Endothelial cell of coronary artery (primary cell): ENCODE measurements at places on chromosomes 3 and 15. TPM values are rescaled to one million over a fixed set of nuclear protein-coding genes. Genes with fewer than 3 reads are reported as not detected.

GALK2 gene
- total RNA-seq = 43.7 and 53.8 TPM in 2 replicates

ZMYND10 gene
- total RNA-seq = 0.36 and 0.38 TPM in 2 replicates

CNTN6 gene
- not detected in 2 replicates for total RNA-seq

NANOGP8 gene
- total RNA-seq = not detected in 2 replicates

CRABP1 gene
- not detected in 2 replicates for total RNA-seq

XIRP1 gene
- total RNA-seq = not detected in 2 replicates

GP5 gene
- 0.09 TPM in 1 of 2 replicates, not detected in the other for total RNA-seq

RYK gene
- 70.9 and 95.1 TPM in 2 replicates for total RNA-seq

SLC28A1 gene
- total RNA-seq = not detected in 2 replicates

LTF gene
- total RNA-seq = 0.09 TPM in 1 of 2 replicates, not detected in the other

PRSS50 gene
- total RNA-seq = not detected in 2 replicates

SCN11A gene
- total RNA-seq = 0.09 TPM in 1 of 2 replicates, not detected in the other

CHST14 gene
- total RNA-seq = 7.3 and 8.7 TPM in 2 replicates

NR2F2 gene
- total RNA-seq = 9.4 and 13.7 TPM in 2 replicates

CASR gene
- total RNA-seq = not detected in 2 replicates

MUSTN1 gene
- total RNA-seq = not detected in 2 replicates

SLC9A9 gene
- total RNA-seq = 0.56 and 1.8 TPM in 2 replicates

CHST13 gene
- total RNA-seq = not detected in 2 replicates

GTF2A2 gene
- 22.5 and 25.5 TPM in 2 replicates for total RNA-seq

ZBTB47 gene
- total RNA-seq = 16.2 and 28.0 TPM in 2 replicates

APOD gene
- total RNA-seq = 2.2 and 7.8 TPM in 2 replicates

TMF1 gene
- total RNA-seq = 27.5 and 32.5 TPM in 2 replicates

POLG gene
- 75.5 and 111 TPM in 2 replicates for total RNA-seq

CPNE9 gene
- total RNA-seq = not detected in 2 replicates

CTDSPL2 gene
- 74.3 and 82.2 TPM in 2 replicates for total RNA-seq

SLC24A5 gene
- total RNA-seq = not detected in 2 replicates

MAP6D1 gene
- 0.75 and 1.2 TPM in 2 replicates for total RNA-seq

LIPC gene
- total RNA-seq = 0.09 TPM in 1 of 2 replicates, not detected in the other

SLC15A2 gene
- total RNA-seq = 0.09 and 0.75 TPM in 2 replicates

LRRC2 gene
- under 0.01 and 0.09 TPM in 2 replicates for total RNA-seq

LIPH gene
- under 0.01 and 2.5 TPM in 2 replicates for total RNA-seq

RARB gene
- total RNA-seq = 28.0 and 51.6 TPM in 2 replicates

U2SURP gene
- total RNA-seq = 48.3 and 49.7 TPM in 2 replicates

ISLR gene
- 4.6 TPM in 1 of 2 replicates, not detected in the other for total RNA-seq

SKIL gene
- 87.8 and 110 TPM in 2 replicates for total RNA-seq

SHISA5 gene
- 118 and 125 TPM in 2 replicates for total RNA-seq

ACAD11 gene
- 19.7 and 29.8 TPM in 2 replicates for total RNA-seq

RYR3 gene
- under 0.01 TPM in 1 of 2 replicates, not detected in the other for total RNA-seq

AQP9 gene
- total RNA-seq = not detected in 2 replicates

DUOX2 gene
- total RNA-seq = not detected in 2 replicates

ARGFX gene
- total RNA-seq = not detected in 2 replicates

ARPIN gene
- 8.4 and 10.4 TPM in 2 replicates for total RNA-seq

SEC62 gene
- total RNA-seq = 34.3 and 56.7 TPM in 2 replicates

ZNF621 gene
- 7.0 and 11.3 TPM in 2 replicates for total RNA-seq

C3orf85 gene
- not detected in 2 replicates for total RNA-seq

SEMA6D gene
- total RNA-seq = 2.1 and 2.2 TPM in 2 replicates

FBN1 gene
- 116 and 315 TPM in 2 replicates for total RNA-seq

BNIP2 gene
- 114 and 115 TPM in 2 replicates for total RNA-seq

GOLGA8G gene
- not detected in 2 replicates for total RNA-seq

SLC2A2 gene
- total RNA-seq = not detected in 2 replicates

ITPKA gene
- total RNA-seq = 0.66 and 2.3 TPM in 2 replicates

NTRK3 gene
- total RNA-seq = under 0.01 TPM in 2 replicates

BTLA gene
- total RNA-seq = not detected in 2 replicates

WDR72 gene
- total RNA-seq = not detected in 2 replicates
